Activated CD4-positive, alpha-beta T cell treated with anti-CD3 and anti-CD28 coated beads for 48 hours (primary cell): ENCODE measurements at places on chromosomes 7 and 10.

GRCh38 chr7:104035351-104035750, 45.9 kb upstream of the RELN start:
- DNase-seq = no peak

DNA sequence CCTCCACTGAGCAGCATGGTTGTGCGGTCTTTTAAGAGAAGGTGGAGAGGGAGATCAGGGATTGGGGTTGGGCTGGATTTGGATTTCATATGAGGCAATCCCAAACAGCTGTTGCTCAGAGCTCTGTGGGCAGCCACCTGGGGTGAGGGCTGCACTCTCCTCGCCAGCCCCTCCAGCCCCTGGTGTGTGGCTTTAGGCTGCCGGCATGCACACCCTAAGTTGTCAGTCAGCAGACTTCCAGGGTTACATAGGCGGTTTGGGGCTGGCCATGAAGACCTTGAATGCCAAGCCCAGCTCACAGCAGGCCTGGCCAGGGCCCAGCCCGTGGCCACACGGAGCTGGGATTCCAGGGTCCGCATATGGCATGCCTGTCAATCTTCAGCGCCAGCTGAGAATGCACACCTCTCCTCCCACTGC, 54.8 kb downstream of the ZMIZ1 start:
- no peak for DNase-seq

DNA sequence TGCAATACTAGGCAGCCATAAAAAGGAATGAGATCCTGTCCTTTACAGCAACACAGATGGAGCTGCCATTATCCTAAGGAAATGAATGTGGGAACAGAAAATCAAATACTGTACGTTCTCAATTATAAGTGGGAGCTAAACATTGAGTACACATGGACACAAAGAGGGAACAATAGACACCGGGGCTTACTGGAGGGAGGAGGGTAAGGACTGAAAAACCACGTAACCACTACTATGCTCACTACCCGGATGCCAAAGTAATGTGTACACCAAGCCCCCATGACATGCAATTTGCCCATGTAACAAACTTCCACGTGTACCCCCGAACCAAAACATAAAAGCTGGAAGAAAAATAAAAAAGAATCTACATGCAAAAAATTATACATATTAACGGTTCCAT, 587.0 kb downstream of the PARD3 start:
- DNase-seq = no peak

DNA sequence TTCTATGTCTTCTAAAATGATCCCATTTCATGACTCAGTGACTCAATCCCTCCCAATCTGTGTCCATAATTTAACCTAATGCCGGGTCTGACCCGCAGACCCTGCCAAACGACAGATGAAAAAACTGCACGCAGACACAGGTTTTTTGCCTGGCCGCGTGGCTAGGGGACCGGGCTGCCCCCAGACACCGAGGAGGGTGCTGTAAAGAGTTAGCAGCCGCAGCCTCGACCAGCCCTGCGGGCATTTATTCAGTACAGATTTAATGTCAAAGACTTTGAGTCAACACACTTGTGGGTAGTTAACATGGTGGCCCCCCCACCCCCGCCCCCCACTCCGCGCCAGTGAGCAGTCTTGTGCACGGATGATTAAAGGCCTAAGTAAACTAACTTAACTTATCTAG, 1324.7 kb downstream of the GATA3 start:
- no peak for DNase-seq

DNA sequence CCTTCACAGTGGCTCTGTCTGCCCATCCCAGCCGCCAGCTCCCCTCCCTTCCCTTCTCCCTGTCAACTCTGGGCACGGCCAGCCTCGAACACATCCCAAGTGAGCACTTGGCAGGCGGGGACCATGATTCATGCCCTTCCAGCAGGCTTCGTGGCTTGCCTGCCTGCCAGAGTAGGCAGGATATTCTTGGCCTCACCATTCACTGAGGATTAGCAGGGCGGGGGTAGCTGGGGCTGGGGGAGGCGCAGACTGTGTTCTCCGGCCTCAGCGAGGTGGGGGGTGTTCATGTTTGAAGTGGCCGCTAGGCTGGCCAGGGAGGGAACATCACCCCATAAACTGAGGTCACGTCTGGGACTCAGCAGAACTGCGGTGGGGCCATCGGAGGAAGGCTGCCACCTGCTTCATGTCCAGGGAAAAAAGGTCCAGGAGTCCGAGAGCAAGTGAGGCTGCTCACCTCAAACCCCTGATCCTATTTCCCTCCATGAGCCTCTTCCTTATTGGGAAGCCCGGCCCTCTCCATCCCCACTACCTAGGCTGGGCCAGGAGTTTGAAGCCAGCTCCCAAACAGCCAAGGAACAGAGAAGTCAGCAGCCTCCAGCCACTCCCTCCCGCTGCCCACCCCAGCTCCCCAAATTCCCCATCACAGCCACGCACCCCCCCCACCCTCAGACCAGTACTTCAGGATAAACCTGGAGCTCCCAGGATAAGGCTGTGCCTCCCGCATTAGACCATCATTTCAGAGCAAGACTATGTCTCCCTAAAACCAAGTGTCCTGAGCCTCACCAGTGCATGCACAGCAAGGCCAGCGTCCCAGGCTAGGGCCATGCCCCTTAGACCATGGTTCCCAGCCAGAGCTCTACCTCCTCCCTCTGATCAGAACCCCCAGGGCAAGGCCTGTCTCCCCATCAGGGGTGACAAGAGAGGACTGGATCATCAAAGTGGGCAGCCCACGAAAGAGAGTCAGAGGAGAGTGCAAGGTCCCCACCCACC, 42.8 kb upstream of the RABGEF1 start:
- DNase-seq = no peak

DNA sequence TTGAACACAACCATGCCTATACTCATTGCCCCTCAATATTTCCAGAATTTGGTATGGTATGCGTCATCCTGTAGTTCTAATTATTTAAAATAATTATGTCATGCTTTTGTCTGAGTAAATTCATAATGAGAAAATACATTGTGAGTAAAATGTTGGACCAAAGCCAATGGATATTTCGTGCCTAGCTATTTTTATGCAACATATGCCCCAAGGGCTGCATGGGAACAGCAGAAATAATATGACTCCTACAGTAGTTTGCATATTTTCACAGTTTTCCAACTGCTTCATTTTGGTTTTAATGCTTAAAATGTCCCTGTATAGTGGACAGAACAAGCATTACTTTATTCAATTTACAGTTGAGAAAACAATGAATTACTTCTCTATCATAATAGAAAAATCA, 1115.6 kb upstream of the GHITM start:
- no peak for DNase-seq

DNA sequence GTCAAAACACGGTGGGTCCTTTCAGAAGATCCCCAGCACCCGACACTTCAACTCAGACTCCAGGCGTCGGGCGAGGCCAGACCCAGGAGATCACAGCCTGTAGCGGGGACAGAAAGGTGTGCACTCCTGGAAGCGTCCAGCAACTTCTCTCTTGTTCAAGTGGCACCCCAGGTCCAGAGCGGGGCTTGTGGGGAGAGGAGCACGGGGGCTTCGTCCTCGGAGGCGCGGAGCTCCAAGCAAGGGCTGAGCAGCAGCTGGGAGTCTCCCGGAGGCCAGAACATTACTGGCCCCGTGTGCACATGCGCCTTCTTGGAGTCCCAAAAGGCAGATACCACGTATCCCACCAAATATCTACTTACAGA, 54.9 kb downstream of the ZRANB1 start:
- no peak for DNase-seq

GRCh38 chr10:125816548-125816947, 6.5 kb downstream of the UROS start:
- no peak for DNase-seq

GRCh38 chr7:13987395-13987794, 2.1 kb downstream of the ETV1 start:
- no peak for DNase-seq

DNA sequence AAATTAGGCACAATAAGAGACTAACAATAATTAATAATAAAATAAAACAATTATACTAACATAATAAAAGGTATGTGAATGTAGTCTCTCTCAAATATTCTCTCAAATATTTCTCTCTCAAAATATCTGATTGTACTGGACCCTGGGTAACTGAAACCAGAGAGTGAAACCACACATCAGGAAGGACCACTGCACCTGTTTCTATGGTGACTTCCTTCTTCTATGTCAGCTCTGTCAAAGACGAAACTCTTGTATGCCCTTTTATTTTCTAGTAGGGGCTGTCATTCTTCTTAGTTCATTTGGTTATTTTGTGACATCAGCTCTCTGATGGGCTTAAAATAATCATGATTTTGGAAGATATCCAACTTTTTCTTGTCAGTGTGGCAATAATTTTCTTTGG, 428.0 kb upstream of the TPK1 start:
- no peak for DNase-seq

- DNase-seq = no peak
These were observed 44.9 kb downstream of the POLR1F start for GRCh38 chr7:19663816-19664462.

DNA sequence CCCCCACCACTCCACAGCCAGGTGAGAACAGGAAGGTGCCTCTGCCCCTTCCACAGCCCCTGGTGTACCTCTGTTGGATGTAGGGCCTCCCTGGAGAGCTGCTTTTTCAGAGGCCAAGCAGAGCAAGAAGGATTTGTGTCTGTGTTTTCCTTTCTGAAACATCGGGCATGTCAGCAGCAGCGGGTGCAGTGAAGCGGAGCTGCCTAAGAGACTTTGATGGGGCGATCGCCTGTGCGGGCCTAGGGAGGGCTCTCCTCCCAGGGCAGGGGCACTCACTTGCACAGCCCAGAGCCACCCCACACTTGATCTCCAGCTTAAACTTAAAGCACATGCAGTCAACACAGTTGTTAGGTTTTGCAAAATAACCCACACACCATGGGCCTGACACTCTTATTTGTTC, 324.7 kb downstream of the ACTR3B start:
- no peak for DNase-seq

DNA sequence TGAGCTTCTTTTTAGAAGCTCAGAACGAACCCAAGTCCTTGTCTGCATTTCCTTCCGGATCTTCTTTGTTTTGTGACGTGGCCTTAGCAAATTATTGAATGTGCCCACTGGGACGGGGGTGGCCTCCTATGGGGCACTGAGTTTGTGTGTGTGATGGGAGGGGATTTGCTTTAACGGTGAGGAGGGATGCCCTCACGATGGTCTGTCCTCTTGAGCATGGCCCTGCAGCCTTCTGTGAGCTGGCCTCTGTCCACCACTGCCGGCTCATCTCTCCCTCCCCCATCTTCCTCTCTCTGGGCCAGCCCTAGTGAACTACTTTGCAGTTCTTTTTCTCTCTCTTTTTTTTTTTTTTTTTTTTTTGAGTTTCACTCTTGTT, 62.9 kb upstream of the MKRN1 start:
- no peak for DNase-seq

- no peak for DNase-seq
These were observed 133.6 kb downstream of the CUBN start for GRCh38 chr10:16995867-16996529.

- DNase-seq = no peak
These were observed 44.5 kb downstream of the CSTF2T start for GRCh38 chr10:51654918-51655317.

DNA sequence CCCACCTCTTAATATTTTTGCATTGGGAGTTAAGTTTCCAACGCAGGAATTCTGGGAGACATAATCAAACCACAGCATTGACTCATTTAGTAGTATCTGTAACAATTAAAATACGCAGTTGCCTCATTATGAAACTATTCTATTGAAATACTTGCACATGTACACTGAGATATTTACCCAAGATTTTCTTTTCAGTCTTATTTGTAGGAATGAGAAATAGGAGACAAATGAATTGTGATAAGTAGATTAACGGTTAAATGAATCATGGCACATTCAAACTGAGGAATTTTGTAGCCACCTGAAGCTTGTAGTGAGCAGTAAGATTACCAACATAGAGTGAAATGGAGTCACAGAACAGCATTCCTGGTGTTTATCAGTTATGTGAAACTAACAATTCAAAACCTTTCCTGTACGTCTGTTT, 18.1 kb downstream of the RP9 start:
- no peak for DNase-seq

DNA sequence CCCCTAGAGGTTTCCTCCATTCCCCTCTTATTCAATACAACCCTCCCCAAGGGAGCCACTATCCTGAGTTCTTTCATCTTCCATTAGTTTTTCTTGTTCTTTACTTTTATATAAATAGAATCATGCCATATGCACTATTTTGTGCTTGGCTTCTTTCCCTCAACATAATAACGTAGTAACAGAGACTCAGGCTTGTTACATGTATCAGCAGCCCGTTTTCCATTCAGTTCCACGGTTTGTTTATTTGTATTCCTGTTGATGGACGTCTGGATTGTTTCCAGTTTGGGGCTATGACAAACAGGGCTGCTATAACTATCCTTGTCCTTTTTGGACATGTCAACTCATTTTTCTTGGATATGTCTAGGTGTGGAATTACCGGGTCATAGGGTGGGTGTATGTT, 264.4 kb upstream of the MKI67 start:
- no peak for DNase-seq

- DNase-seq = no peak
These were observed 19.7 kb upstream of the C10orf71 start for GRCh38 chr10:49279015-49279880.

GRCh38 chr10:95397747-95398146, 106.9 kb upstream of the PDLIM1 start:
- no peak for DNase-seq

DNA sequence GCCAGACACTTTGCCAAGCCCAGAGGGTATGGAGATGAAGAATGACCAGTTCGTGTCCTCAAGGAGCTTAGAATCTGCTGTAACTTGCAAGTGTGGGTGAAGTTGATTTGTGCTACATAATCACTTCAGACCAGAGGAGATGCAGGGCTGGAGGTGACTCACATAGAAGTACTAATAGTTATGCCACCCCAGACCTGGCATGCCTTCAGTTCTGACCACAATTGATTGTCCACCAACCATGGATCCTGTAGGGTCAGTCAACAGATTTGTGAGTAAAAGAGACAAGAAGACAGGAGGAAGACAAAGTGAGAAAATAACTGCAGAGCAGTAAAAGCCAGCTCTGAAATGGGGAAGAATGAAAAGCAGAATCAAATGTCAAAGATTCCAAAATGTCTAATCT, 51.2 kb upstream of the BMPER start:
- no peak for DNase-seq

DNA sequence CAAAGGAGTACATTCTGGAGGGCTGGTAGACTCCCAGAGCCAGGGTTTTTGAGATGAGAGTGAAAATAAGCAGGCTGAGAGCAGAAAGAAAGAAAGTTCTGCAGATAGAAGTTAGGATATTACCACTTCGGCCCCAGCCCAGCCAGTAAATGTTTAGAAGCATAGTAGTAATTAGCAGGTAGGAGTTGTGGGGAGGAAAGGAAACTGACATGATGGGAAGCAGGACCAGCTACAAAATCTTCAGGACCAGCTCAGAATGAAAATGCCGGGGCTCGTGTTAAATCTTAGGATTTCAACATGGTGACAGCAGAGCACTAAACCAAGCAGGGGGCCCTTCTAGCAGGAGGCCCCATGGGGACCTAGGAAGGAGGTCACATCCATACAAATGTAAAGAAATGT, 28.7 kb downstream of the PRSS2 start:
- DNase-seq = no peak
